CD4-positive, CD25-positive, alpha-beta regulatory T cell (primary cell): ENCODE measurements at places on chromosomes 5 and 9. TPM values are rescaled to one million over a fixed set of nuclear protein-coding genes. Genes with fewer than 3 reads are reported as not detected.

Gene WWC1
- total RNA-seq: 1.2 TPM

Gene GRM6
- total RNA-seq: not detected

DNA sequence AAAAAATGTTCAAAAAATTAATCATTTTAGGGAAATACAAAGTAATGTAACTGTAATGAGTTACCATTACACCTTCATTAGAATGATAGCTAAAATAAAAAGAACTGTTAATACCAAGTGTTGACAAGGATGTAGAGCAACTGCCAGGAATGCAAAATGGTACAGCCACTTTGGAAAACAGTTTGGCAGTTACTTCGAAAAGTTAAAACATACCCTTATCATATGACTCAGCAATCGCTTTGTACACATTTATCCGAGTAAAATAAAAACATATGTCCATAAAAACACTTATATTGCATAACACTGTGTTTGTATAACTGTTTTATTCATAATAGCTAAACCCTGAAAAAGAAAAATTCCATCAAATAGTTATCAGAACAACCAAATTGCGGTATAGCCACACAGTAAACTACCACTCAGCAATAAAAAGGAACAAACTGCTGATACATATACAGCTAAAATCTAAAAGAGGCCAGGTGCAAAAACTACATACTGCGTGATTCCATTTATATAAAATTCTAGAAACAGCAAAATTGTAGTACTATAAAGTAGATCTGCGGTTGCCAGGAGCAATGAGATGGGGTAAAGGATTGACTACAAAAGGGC, 61.7 kb downstream of the RFX3 start:
- DNase-seq: no peak

Gene IL9
- total RNA-seq: not detected

Gene TAF11L10
- not detected for total RNA-seq

Gene CNTNAP3
- total RNA-seq: not detected

Gene RICTOR
- 84.0 TPM for total RNA-seq

DNA sequence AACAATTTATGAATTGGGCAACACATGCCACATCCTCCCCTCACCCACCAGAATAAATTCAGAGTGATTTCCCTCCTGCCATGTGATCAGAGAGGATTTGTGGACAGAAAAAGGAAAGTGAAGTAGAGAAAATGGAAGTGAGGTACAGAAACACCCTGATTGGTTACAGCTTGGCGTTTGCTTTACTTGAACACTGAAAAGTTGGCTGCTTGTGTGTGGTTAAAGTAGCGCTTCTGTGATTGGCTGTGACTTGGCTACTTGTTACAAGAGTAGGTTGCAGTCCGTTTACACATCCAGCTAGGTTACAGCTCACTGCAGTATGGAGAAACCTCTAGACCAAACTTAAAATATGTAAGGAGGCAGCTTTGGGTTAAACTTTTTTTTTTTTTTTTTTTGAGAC, 205.2 kb upstream of the ZNF608 start:
- DNase-seq: no peak

Gene RAB14
- total RNA-seq: 56.8 TPM

Gene MCTP1
- total RNA-seq: 2.9 TPM

Gene GMCL2
- total RNA-seq: not detected

Gene PNPLA7
- total RNA-seq: 12.4 TPM

DNA sequence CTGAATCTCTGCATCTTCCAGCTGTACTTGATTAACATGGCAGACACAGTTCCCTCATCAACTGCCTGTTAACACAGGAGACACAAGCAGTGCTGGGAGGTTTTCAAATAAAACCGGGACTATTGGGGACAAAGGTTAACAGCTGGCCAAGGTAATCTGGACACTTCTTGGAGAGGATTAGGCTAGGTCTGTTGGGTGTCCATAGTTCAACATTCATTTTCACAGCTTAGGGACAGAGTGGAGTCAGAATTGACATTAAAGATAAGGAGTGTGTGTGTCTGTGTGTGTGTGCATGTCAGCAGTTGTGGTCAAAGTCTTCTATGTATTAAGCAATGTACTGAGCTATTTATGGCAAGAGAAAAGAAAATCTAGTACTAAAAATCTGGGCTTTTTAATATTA, 216.2 kb downstream of the MED10 start:
- no peak for DNase-seq

- DNase-seq: no peak
Measured at GRCh38 chr9:137202966-137203365, 2.4 kb upstream of the TPRN start.

- no peak for DNase-seq
Measured at GRCh38 chr5:82766206-82766605, 311.0 kb downstream of the TMEM167A start.

DNA sequence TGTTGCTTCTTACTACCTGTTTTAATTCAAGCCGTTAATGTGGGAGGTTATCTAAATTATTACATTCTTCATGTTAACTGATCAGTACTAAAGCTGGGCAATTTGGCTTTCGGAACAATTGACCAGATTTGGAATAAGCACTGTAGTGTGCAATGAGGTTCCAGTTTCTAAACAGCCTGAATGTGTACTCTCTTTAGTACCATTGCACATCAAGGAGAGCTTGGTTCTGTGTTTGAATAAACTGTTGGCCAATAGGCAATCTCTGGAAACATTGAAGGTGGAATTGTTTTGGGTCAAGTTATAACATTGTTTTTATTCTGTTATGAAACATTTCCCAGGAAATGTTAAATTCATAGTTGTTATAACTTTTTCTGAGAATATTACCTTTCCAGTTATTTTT, 105.2 kb downstream of the PBX3 start:
- DNase-seq: no peak

- DNase-seq: no peak
Measured at GRCh38 chr5:65625743-65626142, 916 bp downstream of the SHLD3 start.

Gene TAF11L4
- not detected for total RNA-seq

GRCh38 chr5:173792781-173793547, 95.2 kb upstream of the CPEB4 start:
- no peak for DNase-seq

GRCh38 chr9:83024506-83025125, 38.3 kb downstream of the RASEF start:
- DNase-seq: no peak

GRCh38 chr9:133569121-133569785, 34.7 kb downstream of the ADAMTSL2 start:
- no peak for DNase-seq

- DNase-seq: no peak
Measured at GRCh38 chr5:111733571-111733970, 23.4 kb downstream of the NREP start.

Gene NR5A1
- not detected for total RNA-seq

Gene ZNF366
- total RNA-seq: not detected

DNA sequence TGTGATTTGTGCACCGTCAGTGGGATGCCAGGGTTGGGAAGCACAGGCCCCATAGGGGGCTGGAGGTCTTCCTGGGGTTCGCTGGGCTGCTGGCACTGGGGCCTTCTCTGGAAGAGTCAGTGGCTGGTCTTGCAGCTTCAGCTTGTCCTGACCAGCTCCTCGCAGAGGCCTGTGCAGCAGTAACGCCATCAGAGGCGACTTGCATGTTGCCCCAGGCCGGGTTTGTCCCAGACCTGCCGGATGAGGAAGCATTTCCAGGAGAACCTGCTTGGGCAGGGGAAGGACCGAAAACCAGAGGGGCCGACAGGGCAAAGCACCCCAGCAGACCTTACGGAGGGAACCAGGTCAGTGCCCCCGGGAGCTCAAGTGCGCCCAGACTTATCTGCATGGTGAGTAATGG, 54.7 kb upstream of the IRX2 start:
- DNase-seq: no peak

GRCh38 chr5:38776149-38776896, 69.5 kb upstream of the OSMR start:
- DNase-seq: no peak

Gene PCDHGA1
- 0.10 TPM for total RNA-seq

Gene TMEM252
- not detected for total RNA-seq

- no peak for DNase-seq
Measured at GRCh38 chr9:84788803-84789462, 119.4 kb downstream of the NTRK2 start.

GRCh38 chr9:134323741-134324358, 2.4 kb upstream of the RXRA start:
- DNase-seq: no peak
